GM13977 (cell line): ENCODE measurements at places on chromosomes 2 and 18.
A peak's percentile ranks its signal among the peaks of the same experiment; 100 is the strongest.

DNA sequence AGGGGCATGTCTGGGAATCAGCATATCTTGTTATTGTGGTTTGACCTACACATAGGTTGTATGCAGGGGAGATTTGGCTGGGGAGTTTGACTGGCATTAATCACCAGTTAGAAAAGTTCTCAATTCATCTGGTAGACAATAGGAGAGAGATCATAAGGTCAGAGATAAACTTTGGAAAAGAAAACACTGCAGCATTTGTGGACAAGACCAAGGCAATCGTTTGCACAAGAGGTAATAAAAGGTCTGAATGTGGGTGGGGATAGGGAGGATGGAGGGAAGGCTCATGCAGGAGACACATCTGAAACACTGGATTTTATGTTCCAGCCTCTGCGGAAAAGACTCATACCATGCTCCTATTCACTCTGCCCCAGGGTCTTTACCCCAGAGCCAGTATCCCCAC is 136.9 kb downstream of the MAIP1 start:
- DNase-seq = no peak

- no peak for DNase-seq
These were observed 47.0 kb upstream of the ST3GAL5 start for GRCh38 chr2:85935746-85936208.

GRCh38 chr18:48931680-48932461 is 18.9 kb downstream of the SMAD7 start:
- peak; percentile 82 for DNase-seq

- DNase-seq = no peak
These were observed 771.6 kb downstream of the DPP10 start for GRCh38 chr2:115214050-115214449.

DNA sequence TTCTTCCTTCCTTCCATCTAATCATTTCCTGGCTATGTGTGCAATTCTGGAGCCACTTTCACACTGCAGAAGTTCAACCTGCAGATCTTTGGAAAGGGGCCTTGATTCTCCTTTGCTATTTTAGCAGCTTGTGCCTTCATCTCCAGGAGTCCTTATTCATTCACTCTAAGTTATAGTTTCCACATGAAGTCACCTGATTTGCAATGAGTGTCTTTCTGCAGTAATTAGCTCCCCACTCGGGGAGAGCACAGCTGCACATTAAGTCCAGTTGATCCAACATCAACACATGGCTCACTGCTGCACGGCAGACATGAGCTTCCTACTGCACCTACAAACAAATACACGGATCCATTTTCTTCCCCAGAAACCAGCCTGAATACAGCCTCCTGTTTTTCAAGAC is 323.1 kb upstream of the TNP1 start:
- DNase-seq = no peak

DNA sequence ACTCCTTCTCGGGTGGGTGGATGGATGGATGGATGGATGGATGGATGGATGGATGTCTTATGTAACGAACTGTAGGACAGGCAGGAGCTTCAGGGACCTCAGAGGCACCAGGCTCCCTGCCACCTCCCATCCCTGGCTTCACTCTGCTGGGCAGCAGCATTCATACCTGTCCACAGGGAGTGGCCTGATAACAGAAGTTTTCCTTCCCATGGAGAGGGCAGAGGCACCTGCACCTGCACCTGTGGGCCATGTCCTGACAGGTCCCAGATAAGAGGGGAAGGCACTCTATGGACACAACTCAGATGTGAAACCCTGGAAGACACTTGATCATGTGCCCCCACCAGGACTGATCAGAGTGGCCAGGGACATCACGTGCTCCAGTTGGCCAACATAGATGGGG is 142.3 kb downstream of the GBX2 start:
- no peak for DNase-seq

DNA sequence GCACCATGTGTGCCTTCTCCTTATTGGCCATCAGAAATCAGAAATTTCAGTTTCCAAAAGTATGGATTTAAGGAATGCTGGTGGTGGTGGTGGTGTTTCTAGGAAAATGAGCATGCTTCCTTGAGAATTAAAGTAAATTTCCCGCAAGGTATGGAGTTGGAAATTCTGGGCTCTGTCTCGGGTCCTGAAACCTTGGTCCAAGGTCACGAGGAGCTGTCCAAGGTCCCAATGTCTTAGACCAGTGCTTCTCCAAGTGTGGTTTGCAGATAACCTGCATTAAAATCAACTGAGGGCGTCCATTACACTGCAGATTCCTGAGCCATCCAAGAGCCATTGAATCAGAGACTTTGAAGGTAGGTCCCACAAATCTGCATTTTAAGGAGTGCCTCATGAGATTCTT is 210.9 kb upstream of the PKDCC start:
- no peak for DNase-seq

GRCh38 chr18:23719634-23720201 is 30.5 kb downstream of the LAMA3 start:
- no peak for DNase-seq

DNA sequence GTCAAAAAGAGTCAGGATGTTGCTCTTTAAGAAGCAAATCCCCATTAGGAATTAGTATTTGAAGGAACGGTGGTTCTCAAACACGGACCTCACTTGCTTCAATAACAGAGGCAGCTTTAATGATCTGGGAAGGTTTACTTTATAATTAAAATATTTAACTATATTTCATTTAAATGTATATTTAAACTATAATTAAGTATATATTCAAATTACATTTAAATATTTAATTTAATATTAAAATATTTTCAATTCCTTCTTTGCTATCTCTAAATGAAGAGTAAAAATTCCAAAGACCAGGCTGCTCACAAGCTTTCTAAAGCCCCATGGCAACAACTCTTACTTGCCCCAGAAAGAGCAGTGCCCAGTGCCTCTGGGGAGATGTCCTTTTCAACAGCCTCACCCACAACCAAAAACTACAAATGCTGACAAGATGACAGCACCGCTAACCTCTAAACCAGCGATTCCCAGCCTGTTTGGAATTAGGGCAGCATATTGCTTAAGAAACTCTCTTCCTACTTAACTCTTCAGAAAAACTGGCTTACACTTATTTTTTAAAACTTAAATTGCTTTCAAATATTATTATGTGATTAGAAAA is 62.9 kb upstream of the POU3F3 start:
- DNase-seq = no peak

DNA sequence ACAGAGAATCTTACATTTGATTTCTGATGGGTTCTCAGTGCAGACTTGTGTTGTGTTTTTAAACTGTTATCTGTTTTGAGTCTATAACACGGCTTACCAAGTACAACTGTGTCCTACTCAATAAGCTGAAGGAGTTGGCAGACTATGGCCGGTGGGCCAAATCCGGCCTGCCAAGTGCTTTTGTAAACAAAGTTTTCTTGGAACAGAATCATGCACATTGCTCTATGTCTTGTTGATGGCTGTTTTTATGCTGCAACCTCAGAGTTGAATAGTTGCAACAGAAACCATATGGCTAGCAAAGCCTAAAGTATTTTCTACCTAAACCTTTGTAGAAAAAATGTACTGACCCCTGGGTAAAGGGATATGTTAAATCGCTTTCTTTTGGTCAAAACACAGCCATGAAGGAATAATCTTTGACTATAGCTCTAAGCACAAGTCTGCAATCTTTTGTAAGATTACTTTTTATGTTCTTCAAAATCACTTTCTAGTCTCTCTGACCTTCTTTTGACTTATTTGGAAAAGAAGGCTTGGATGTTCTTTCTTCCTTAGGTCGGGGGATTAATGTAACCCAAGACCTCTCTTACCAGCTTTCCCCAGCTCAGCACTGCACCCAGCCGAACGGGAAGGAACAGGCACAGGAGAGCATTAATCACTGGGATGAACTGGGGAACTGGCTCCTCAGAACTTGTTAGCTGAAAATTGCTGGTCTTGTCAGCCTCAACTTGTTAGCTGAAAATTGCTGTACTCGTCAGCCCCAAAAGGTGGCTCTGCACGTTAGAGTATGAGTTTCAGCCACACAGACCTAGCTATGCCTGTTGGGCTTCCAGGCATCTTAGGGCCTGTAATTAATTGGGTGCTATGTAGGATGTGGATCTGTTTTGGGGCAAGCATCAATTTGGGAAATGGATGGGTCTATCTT is 75.4 kb downstream of the CD8B2 start:
- DNase-seq = no peak

DNA sequence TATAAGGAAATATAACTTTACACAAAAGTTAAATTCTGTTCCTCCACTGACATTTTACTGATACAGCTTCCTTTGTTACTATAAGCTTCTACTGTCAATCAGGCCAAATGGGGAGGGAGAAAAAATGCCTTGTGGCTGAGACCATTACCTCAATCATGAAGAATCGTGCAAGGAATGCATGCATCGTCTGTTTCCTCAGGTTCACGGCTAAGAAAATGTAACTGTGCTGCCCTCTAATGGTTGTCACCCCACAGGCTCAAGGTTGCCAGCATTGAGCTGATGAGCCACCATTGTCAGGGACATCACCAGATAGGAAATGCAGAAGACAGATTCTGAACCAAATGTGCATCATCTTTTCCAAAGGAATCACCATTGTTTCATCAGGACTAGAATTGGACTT is 426.9 kb downstream of the CDH2 start:
- DNase-seq = peak; percentile 11

- DNase-seq = no peak
These were observed 44.3 kb upstream of the SMIM21 start for GRCh38 chr18:75471850-75472249.

DNA sequence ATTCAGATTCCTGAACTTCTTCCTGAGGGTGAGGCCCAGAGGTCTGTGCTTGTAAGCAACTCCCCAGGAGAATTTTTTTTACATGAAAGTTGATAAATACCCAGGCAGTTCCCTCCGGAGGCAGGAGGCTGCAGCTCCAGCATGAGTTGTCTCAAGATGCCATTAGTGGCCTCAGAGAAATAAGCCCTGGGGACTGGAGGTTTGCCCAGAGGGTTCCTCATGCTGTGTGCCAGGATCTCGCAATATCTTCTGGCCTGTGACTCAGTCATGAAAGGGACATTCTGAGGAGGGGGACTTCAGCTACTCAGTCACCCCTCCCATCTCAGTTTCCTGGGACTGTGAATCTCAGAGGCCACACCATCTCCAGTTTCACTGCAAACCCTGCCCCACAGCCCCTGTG is 49.9 kb downstream of the LYPD1 start:
- DNase-seq = no peak

GRCh38 chr18:74803769-74804168 is 206.1 kb downstream of the ZNF407 start:
- no peak for DNase-seq

DNA sequence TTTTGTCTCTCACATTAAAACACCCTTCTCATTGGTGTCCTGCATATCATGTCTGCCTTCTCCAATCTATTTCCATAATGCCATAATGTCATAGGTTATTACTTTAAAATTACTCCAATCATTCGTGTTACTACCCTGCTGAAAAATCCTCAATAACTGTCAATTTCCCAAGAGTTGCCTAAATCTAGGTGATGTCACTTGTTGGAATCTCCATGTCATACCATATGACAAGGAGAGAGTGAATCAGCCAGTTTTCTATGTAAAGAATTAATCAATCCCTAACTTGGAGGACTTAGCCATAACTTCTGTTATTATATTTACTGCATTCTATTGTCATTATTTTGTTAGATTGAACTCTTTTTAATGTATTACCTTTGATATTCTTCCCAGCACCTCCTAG is 62.5 kb downstream of the PHLPP1 start:
- DNase-seq = no peak

DNA sequence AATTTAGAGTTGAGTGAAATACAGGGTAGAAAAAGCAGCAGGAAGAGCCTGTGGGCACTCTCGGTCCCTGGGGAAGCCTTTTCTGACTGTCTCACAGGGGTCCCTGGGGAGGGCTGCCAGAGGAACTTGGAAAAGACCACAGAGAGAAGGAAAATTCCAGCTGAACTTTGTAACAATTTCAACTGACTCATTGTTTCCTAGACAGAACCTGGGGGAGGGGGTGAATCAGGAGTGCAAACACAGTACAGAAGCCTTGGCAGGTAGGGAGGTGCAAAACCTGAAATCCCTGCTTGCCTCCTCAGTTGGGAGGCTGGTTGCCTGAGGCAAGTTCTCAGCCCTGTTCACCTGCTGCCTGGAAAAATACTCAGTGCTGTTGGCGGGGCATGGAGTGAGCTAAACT is 106.8 kb downstream of the GRB14 start:
- DNase-seq = no peak

- no peak for DNase-seq
These were observed 9.4 kb downstream of the CASP8 start for GRCh38 chr2:201269764-201270163.

GRCh38 chr18:8895987-8896619 is 190.7 kb downstream of the MTCL1 start:
- DNase-seq = no peak

DNA sequence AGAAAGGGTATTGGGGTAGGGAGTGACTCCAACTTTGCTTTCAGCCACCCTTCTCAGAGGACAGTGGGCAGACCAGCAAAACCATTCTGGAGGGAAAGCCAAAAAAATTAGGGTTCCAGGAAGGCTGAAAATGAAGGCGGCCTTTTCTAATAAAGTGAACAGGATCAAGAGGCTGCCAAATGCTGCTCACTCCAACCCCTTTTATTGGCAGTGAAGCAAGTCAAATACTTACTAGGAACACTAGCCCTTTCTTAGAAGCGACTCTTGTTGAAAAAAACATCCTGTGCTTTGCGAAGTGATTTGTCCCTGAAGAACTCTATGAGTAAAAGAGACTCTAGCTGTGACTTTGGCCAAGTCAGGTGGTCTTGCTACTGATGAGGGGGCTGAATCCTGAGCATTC is 83.6 kb upstream of the CYP1B1 start:
- no peak for DNase-seq

DNA sequence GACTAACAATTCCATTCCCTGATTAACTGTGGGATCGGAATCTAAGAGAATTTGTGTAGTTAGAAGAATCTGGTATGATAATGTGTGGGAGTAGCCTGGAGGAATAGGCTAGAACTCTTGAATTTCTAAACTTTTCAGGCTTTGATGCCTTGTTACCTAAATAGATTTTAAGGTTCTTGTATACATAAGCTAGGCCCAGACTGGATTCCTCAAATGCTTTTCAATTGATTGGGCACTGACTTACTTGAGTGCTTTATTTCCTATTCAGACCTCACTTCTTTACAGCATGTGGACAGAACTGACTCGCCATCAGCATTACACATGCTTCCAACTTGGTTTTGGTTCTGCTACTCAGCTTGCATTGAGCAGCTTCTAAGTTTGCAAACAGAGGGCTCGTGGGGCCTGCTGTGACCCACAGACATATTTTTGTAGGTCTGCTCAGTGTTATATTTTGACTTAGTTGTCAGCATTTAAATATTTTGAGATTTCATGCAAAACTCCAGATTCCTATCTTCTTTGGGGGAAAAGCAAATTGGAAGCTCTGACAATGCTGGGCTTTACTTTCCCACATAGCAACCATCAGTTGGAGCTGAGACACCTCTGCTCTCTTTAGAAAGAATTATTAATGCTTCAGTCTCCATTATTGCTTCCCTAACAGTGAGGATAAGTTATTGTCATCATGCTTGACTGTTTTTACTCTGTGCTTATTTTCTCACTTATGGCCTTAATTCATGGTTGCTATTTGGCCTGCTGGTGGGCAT is 5.7 kb downstream of the PARD3B start:
- no peak for DNase-seq

- peak; percentile 100 for DNase-seq
These were observed 315 bp upstream of the SLC66A3 start for GRCh38 chr2:11154923-11155380.

GRCh38 chr2:74985978-74986609 is 27.7 kb downstream of the POLE4 start:
- DNase-seq = no peak
